ENCODE measurements at places on chromosomes 13 and 19.
A peak's percentile ranks its signal among the peaks of the same experiment; 100 is the strongest.

DNA sequence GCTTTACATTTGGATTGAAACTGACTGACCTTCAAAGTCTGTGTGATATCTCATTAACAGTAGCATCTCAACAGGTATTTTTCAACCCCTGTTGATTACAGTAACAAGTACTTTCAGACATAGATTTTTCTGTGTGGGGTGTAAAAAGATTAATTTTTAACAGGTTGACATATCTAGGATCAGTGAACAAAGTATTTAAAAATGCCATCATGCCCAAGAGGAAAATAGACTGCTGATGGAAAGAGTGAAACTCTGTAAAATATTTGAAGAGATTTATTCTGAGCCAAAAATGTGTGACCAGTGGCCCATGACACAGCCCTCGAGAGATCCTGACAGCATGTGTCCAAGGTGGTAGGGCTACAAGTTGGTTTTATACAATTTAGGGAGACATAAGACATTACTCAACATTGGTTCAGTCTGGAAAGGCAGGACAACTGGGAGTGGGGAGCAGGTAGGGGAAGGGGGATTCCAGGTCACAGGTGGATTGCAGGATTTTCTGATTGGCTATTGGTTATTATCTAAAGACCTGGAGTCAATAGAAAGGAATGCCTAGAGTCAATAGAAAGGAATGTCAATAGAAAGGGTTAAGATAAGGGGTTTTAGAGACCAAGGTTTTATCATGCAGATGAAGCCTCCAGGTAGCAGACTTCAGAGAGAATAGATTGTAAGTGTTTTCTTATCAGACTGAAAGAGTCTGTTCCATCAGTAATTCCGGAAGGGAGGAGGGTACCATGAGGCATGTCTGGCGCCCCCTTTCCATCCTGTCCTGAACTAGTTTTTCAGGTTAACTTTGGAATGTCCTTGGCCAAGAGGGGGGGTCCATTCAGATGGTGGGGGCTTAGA lies 29.1 kb downstream of the TNFRSF19 start:
- no peak for DNase-seq

DNA sequence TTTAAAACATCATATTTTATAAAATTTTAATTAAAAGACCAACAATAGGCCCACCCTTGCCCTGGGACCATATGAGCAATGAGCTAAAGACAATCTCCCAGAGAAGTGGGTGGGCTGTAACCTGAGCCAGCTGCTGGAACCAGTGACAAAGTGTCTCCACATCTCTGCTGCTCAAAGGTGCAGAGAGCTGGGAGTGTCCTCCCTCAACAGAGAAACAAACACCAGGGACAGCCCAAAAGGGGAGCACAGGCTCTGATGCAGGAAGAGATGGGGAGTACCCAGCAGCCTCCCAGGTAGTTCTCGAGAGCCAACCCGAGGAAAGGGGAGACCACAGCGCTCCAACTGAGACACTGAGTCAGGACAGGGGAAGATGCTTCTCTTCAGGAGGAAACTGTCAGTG lies 39.1 kb downstream of the DOCK9 start:
- DNase-seq: peak; percentile 64

- DNase-seq: no peak
Measured at GRCh38 chr13:48602296-48603016, 51.3 kb upstream of the CYSLTR2 start.

- no peak for DNase-seq
Measured at GRCh38 chr19:7847664-7848063, 17.6 kb downstream of the EVI5L start.

GRCh38 chr13:45120967-45121831 lies 889 bp downstream of the GTF2F2 start:
- peak; percentile 6 for DNase-seq

GRCh38 chr19:49098795-49099194 lies 13.5 kb downstream of the SNRNP70 start:
- DNase-seq: no peak

GRCh38 chr19:56764196-56764695 lies 76.3 kb downstream of the PEG3 start:
- no peak for DNase-seq

DNA sequence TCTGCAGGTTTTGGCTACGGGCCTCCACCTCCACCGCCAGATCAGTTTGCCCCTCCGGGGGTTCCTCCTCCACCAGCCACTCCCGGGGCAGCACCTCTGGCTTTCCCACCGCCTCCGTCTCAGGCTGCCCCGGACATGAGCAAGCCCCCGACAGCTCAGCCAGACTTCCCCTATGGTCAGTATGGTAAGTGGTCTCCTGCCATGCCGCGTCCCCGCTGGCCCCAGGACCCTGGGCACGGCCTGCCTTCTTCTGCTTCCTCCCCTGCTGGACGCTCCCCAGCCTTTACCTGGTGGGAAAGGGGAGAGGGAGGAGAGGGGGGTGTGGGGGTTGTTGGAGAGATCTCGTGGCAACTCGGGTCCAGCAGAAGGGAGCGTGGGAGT lies 5.7 kb upstream of the RPS15 start:
- no peak for DNase-seq

- DNase-seq: peak; percentile 51
Measured at GRCh38 chr19:14432791-14433553, at the start of gene PKN1. Gene PKN1, plus strand, starts transcription at chr19:14433306. Its CDS starts 216 bp downstream, at chr19:14433522.

GRCh38 chr13:103349211-103349980 lies 283.2 kb upstream of the SLC10A2 start:
- DNase-seq: peak; percentile 37

DNA sequence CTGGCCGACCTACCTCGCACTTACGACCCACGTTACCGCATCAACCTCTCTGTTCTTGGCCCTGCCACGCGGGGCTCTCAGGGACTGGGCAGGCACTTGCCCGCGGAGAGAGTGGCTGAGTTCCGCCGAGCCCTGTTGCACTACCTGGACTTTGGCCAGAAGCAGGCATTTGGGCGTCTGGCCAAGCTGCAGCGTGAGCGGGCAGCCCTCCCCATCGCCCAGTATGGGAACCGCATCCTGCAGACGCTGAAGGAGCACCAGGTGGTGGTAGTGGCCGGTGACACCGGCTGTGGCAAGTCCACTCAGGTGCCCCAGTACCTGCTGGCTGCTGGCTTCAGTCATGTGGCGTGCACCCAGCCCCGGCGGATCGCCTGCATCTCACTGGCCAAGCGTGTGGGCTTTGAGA lies 4.2 kb downstream of the DHX34 start:
- no peak for DNase-seq

DNA sequence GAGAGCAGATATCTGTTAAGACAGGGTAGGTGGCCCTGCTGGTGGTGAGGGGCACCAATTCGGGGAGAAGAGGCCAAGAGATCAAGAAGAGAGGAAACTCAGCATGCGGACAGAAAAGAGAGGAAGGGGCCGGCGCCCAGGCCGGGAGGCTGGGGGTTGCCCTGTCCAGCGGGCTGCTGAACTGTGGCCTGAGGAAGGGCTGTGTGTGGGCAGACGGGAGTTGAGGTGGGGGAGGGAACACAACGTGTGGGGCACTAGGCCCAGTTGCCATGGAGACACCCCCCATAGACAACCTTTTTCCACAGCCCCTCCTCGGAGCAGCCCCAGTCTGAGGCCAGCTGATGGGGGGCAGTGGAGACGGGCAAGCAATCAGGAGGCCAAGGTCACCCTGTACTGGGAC lies 2.5 kb upstream of the CACNG8 start:
- no peak for DNase-seq

- no peak for DNase-seq
Measured at GRCh38 chr19:47429140-47429793, 9.9 kb upstream of the MEIS3 start.

GRCh38 chr19:6767357-6768235 lies at the start of gene SH2D3A:
Gene SH2D3A, minus strand, starts transcription at chr19:6767435. Its CDS starts 3,687 bp downstream, at chr19:6763748.
- DNase-seq: peak; percentile 92

DNA sequence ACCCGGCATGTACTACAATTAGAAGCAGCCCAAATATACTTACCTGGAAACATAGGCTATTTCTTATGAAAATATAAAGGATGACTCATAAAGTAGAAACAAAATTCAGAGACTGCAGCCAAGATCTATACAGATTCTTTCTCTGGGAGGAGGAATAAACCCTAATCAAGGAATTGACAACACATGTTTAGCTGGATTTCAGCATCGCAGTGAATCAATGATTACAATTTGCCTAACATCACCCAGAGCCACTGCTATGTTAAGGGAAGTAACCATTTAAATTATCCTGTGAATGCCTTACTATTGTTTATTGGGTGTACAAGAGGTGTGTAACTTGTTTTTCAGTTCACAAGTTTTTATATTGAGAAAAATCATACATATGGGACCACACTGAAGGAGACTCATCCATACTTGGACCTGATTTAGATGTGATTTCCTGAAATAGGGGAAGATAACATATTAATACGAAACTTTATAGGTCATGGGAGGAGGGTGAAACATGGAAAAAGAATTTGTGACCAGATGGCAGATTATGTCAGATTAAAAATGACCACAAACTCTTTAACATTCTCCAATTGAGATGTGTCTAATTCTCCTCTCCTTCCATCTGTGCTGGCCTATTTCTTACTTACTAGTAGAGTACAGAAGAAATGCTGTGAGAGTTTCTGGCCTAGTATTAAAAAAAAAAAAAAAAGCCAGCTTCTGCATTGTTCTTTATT lies 1168.4 kb downstream of the SLITRK1 start:
- no peak for DNase-seq

- DNase-seq: peak; percentile 11
Measured at GRCh38 chr19:5891938-5892771, 11.4 kb downstream of the NDUFA11 start.

DNA sequence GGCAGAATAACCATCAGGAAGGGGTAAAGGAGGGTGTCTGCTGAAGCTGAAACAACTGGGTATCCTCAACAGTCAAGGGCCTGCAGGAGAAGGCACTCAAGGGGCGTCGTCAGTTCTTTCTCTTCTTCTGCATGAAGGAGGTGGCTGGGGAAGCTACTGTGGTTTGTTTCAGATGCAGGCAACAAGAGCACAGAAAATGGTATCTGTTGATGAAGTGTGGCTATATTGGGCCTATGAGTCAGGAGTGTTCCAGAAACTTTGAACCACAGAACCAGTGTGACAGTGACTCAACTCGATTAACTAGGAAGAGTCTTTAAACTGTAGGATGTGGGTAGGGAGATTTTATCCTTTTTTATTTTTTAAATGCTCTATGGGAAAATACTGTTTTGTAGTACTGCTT lies 686.3 kb downstream of the FGF9 start:
- DNase-seq: no peak

DNA sequence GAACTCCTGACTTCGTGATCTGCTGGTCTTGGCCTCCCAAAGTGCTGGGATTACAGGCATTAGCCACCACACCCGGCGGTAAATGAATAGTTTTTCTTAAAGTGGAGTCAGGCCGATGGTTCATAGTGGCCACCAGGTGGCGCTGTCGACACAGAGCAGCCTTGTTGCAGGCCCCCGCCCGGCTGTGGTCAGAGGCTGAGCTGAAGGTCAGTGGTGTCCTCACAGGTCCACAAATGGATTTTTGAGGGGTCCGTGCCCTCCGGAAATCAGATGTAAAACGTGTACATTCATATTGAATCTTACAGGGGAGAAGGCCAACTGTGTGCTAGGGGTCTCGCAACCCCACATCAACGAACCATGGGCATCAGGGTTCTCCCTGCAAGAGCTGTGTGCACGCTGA lies 13.4 kb upstream of the WDR18 start:
- DNase-seq: no peak

GRCh38 chr13:74839656-74840055 lies 642.3 kb downstream of the TBC1D4 start:
- no peak for DNase-seq

- DNase-seq: no peak
Measured at GRCh38 chr19:7575434-7576040, 20.1 kb upstream of the CAMSAP3 start.

DNA sequence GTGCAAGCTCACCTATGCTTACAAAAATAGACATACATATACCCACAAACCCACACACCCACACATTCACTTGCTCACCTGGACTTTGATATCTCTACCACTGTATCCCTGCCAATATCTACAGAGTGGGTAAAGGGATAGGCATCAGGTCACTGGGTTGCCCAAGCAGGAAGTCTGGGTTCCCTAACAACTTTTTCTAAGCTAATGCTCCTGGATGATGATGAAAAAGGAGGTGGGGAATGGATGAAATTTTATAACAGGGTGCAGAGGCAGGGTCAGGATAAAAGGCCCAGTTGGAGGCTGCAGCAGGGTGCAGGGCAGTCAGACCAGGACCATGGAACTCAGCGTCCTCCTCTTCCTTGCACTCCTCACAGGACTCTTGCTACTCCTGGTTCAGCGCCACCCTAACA lies at the start of gene CYP2B6:
Gene CYP2B6, plus strand, starts transcription at position 311 of the 410 bp plus-strand sequence. Its CDS starts 24 bp downstream, at position 335.
- DNase-seq: no peak

DNA sequence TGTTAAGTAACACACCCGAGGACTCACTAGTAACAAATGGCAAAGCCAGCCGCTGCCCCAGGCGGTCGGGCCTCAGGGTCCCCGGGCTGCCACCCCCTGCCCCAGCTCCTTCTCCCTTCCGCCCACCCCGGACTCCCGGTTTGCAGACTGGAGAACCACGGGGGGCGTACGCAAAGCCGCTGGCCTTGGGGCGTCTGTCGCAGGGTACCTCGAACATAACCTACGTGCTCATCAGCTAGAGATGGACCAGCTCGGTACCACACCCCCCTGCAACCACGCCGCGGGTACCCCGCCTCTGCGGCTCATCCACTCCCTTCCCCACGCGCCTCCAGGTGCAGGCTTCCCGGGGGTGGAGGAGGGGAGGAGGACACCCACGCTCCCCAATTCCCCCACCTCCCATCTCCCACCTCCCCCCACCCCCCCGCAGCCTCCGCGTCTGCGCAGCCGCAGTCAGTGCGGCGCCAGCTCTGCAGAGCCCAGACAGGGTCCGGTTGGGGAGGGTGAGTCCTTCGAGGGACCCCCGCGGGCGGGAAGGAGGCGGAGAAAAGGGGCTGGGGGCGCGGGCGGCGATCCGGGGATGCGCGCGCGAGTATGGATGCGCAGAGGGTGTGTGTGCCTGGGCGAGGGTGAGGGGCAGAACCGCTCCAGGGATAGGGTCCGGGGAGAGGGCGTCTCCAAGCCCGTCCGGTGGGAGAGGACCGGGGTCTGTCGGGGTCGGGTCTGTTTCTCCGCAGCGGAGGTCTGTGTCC lies at the start of gene SMIM17:
Gene SMIM17, plus strand, starts transcription at position 449 of the 749 bp plus-strand sequence. CDS start 2,509 bp downstream, outside the sequence.
- DNase-seq: no peak

DNA sequence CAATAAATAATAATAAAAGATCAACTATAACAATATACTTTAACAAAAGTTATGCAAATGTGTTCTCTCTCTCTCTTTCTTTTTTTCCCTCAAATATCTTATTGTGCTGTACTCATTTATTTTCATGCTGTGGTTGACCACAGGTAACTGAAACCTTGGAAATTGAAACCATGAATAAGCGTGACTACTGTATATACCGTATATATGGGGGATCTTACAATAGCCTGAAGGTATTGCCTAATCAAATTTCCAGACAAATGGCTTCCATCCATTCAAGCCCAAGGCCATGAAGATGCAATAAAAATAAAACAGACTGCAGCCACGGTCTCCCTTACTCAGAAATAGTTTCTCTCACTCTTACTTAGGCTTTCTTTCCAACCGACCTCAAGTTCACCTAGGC lies 98.3 kb downstream of the SLITRK6 start:
- DNase-seq: no peak

- no peak for DNase-seq
Measured at GRCh38 chr19:31289381-31289880, 59.8 kb downstream of the TSHZ3 start.

DNA sequence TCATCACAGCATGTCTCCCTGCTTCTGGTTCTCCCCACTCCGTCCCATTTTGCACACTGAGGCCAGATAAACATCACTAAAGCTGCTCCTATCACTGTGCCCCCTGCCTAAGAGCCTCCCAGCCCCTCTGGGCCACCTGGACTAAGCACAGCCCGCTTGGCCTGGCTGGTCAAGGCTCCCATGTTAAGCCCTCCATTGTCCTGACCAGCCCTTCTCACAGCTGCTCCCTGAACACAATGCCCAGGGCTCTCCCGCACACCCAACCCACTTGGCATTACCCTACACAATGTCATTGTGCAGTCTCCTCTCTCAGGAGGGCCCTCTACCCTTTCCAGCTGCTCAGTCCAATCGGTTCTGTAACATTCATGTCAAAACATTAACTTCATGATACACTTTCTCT lies 133.4 kb downstream of the NUFIP1 start:
- DNase-seq: no peak

Data from NCI-H2171 treated with DMSO at 0.1 percent for 48 hours (cell line).